ENCODE measurements at places on chromosomes 2 and 18.

DNA sequence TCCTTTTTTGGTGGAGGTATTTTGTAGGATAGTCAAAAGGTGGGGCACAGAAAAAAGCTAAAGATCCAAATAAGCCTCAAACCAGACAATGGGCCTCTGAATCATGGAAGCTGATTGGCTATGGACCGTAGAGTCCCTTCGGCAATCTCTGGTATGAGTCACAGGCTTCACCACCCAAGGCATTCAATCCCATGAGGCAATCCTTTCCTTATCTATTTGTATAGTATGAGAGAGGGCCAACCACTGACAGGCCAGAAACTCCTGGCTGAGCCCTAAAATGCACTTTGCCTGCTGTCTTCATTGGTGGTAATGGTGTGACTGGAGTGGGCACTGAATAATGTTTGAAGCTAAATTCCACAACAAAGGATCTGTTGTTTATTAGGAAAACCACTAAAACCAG is 38.7 kb upstream of the MEX3C start:
- DNase-seq = no peak

GRCh38 chr18:75290737-75291358 is 80.3 kb downstream of the TSHZ1 start:
- DNase-seq = no peak

- no peak for DNase-seq
These were observed 1.6 kb downstream of the RAB27B start for GRCh38 chr18:54829856-54830255.

GRCh38 chr2:170883683-170884082 is 45.4 kb upstream of the GORASP2 start:
- DNase-seq = no peak

DNA sequence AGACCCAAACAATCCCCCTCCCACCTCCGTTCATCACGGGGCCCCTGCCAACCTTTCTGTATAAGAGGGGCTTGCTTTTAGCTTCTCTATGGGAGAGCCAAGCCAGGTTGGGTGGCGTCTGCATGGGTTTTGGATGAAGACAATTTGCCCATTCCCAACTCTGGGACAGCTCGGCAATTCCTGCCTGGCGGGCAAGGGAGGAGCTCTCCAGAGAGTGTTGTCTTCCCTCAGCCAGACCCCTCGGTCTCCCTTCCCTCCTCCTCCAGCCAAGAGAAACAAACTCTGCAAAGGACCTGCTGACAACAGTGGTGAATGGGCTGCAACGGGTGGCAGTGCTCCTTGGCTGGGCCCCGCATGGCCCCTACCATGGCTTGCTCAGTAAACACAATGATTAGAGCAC is 267.2 kb upstream of the HDAC4 start:
- DNase-seq = no peak

DNA sequence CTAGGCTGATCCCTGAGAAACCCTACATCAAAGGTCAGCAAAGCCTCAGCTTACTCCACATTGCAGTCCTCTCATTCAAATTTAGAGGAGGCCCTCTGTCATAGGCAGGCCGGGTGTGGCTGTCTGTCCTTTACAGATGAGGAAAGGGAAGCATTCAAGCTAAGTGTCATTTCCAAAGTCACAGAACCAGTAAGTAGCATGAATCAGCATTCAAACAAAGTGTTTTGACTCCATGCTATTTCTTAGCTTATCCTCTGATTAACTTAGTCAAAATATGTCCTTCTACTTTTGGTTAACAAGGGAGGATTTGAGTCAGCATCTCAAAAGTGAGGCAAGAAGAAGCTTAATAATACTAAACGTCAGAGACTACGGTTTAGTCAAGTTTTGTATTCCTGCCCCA is 409.0 kb upstream of the POU3F3 start:
- DNase-seq = no peak

DNA sequence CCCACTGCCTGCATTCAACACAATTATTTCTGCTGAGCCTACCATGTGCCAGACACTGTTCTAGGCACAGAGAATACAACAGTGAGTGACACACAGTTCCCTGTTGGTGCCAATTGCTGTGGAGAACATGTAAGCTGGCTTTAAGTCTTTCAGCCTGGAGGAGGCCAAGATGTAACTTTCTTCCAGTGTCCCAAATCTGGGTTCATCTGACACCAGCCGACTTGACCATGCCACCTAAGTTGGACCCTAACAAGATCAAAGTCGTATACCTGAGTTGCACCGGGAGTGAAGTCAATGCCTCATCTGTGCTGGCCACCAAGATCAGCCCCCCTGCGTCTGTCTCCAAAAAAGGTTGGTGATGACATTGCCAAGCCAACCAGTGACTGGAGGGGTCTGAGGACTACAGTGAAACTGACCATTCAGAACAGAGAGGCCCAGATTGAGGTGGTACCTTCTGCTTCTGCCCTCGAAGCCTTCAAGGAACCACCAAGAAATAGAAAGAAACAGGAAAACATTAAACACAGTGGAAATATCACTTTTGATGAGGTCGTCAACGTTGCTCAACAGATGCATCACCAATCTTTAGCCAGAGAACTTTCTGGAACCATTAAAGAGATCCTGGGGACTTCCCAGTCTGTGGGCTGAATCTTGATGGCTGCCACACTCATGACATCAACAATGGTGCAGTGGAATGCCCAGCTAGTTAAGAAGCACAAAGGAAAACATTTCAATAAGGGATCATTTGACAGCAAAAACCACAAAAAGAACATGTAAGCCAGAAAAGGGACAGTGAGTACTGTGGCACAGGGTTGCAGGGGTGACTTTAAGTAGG is 6.3 kb downstream of the TRABD2A start:
- no peak for DNase-seq

DNA sequence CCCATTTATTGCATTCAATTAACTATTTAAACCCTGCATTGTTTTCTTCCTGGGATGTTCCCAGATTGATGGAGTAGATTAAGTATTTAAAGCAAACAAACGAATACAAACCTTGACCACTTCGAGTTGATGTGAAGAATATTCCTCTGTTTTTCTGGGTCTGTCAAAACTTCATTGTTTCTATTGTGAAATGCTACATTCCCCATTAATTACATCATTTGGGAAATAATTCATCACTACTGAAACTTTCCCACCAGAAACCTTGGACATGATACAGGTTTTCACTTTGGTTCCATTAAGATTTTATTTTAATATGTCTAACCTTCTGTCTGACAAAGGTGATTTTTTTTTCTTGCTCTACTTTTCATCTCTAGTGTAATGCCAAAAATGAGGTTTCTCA is 365.1 kb upstream of the ETAA1 start:
- DNase-seq = no peak

- no peak for DNase-seq
These were observed 57.5 kb downstream of the FHOD3 start for GRCh38 chr18:36354989-36355388.

DNA sequence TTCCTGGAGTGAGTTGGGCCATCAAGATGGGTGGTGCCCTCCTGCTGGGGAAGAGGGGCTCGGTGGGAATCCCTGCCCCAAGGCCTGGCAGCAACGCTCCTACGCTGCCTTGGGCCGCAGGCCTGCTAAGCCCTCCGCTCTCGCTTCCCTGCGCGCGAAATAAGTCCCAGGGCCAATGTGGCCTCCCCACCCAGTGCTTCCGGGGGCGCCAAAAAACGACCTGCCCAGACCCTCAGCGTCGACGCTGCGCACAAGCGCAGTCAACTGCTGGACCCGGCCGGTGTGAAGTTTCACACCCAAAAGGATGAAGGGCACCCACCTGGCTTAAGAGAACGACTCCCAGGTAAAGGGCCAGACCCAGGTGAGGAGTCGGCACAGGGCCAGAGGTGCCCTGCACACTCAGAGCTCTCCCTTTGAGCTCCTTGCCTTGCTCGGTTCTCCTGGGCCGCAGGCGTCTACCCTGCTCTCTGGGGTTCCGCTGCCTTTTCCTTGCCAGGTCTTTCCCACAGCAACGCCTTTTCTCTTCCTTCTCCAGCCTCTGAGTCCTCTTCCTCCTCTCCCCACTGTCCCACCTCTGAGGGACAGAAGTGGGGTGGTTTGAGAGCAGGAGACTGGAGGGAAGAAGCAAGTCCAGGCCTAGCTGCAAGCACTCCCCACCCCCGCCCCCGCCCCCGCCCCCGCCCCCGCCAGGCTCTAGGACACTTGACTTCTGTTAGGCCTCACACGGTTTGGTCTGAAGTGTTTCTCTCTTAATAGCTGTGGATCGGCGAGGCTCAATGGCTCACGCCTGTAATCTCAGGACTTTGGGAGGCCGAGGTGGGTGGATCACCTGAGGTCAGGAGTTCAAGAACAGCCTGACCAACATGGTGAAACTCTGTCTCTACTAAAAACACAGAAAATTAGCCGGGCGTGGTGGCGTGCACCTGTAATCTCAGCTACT is at the start of gene DNAJC5G:
DNAJC5G (plus strand) TSS at position 223 of the 940 bp plus-strand sequence. CDS start 1,296 bp downstream, outside the sequence.
- no peak for DNase-seq

DNA sequence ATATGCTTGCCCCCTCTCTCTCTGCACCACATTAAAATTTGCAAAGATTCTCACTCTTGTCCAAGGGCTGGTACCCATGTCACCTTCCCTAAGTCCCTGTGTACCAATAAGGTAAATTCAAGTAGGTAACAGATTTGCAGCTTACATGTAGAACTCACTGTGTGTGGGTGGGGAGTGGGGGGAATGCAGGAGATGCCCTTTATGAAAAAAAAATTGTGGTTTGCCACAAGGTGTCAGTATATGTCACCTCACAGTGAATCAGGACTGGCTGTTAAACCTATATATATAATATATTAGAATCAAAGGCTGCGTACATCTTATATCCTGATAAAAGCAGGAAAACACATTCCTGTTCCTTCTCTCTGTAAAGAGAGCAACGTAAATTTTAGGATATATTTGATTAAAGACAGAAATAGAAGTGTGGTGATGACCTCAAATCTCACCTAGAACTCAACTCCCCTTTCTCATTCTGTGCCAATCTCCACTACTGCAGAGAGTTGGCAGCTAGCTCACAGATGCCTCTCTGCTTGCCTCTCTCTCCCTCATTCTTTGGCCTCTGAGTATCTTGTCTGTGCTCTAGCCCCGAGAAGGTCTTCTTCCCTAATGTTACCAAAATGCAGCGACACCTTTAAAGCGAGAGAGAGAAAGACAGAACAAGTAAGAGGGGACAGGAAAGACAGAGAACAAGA is 536 bp downstream of the XDH start:
- no peak for DNase-seq

GRCh38 chr2:106882673-106883072 is 3.3 kb downstream of the ST6GAL2 start:
- no peak for DNase-seq

DNA sequence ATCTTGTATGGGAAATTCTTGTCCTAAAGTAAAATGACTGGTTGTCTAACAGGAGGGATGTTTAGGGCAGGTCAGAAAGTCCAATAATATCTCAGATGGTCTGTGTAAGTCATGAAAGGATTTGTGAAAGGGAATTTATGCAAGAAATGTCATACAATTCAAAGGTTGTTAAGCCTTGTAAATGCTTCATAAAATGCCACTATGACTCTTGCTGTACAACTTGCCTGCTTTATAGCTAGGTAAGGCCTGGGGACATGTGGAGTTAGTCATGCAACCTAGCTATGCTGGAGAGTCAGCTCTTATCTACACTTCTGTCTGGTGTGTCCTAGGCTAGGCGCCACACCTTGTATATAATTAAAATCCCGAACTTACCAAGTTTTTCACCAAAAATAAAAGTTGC is 36.9 kb upstream of the VWA3B start:
- DNase-seq = no peak

GRCh38 chr2:23425885-23426262 is 40.9 kb downstream of the KLHL29 start:
- DNase-seq = no peak

GRCh38 chr2:24926602-24927252 is 6.7 kb upstream of the ADCY3 start:
- no peak for DNase-seq

GRCh38 chr18:12317664-12318333 is 9.8 kb downstream of the TUBB6 start:
- no peak for DNase-seq

DNA sequence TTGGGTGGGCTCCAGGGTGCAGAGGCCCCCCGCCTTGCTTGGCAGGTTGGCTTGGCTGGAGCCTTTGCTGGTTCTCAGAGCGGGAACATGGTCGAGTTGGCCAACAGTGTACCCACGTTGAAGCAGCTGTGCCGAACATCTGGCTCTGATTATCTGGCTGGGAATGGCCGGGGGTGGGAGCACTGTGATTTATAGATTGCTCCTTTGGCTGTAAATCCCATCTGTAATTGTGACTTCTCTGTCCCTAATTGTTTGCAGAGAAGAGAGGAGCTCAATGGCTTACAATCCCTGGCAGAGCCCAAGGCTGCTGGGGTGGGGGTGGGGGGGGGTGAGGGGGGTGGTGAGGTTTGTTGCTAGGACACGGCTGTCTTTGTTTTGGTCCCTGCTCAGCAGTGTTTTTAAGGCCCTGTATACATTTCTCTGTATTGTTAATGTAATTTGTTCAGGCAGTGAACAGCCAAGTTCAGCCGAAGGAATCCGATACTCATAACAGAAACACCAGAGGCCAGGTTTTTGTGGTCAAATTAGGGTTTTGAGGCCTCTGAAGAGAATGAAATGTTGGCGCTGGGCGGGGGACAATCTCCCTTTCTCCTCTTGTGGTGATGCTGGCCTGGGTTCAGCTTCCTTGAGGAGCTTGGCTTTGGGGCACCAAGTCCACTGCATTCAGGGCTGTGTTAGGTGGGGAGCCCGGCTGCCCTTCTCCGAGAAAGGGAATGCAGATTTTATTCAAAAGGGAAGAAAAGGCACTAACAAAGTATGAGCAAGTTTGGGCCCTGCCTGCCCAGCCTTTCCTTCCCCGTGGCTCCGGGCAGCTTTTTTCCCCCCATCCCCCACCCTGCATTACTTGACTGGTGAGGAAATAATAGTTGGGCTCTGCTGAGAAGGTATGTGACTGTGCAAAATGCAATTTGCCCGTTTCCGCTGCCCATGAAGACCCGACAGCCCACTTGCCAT is 82.5 kb downstream of the TCF7L1 start:
- peak; percentile 86 for DNase-seq

- no peak for DNase-seq
These were observed 130.3 kb downstream of the CELF4 start for GRCh38 chr18:37435150-37435867.

DNA sequence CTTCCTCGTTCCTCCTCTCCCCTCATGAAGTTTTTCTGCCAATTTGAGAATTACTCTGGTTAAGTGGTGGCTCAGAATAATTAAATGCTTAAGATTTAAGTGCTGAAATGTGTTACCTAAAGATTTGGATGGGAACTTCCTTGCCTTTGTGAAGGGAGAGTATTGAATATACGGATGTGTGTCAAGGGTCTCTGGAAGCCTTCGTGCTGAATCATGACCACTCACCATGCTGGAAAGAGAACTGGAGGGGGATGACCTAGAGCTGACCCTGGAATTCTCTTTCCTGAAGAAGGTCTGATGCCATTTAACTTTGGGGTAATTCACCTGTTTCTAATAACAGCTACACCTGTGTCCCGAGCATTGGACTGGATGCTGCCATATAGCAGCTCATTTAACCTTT is 2.2 kb downstream of the MOCOS start:
- DNase-seq = no peak
